ENCODE measurements at places on chromosomes 3 and 15.

DNA sequence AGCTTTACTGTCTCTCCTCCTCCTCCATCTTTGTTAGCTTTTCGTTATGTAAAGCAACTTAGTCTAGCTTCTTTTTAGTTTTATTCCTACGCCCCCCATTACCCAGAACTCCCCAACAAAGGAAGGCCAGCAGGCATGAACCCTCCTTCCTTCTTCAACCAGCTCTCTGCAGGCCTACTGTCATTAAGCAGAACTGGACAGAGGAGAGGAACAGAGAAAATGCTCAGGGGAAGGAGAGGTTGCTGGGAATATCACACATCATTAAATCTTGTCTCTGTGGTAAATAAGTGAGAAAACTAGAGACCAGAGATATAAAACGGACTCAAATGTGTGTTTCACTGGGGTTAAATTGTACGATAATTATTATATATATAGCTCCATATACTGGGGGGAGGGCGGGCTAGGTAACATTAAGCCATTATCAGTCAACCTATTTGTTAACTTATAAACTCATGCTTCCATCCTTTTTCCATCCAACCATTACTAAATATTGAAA is 19.3 kb upstream of the SLC28A1 start:
- no peak for DNase-seq

DNA sequence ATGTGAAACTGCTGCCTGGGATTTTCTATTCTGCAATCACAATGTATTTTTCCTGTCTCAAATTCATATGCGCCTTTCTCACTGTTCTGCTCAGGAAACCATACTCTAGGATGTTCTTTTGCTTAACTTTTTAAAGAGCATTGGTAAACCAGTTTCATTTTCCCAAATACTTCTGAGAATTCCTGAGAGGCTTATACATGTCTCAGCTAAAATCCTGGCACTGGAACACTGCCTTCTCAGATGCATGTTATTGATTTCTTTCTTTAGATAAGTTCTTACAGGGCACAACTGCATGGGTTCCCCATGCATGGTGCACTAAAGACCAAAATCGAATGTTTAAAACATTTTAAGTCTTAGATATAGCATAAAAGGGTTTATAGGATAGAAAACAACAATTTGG is 178.3 kb upstream of the PLSCR5 start:
- no peak for DNase-seq

- DNase-seq = no peak
Observed at GRCh38 chr3:33023176-33024136, 72.0 kb downstream of the CCR4 start.

DNA sequence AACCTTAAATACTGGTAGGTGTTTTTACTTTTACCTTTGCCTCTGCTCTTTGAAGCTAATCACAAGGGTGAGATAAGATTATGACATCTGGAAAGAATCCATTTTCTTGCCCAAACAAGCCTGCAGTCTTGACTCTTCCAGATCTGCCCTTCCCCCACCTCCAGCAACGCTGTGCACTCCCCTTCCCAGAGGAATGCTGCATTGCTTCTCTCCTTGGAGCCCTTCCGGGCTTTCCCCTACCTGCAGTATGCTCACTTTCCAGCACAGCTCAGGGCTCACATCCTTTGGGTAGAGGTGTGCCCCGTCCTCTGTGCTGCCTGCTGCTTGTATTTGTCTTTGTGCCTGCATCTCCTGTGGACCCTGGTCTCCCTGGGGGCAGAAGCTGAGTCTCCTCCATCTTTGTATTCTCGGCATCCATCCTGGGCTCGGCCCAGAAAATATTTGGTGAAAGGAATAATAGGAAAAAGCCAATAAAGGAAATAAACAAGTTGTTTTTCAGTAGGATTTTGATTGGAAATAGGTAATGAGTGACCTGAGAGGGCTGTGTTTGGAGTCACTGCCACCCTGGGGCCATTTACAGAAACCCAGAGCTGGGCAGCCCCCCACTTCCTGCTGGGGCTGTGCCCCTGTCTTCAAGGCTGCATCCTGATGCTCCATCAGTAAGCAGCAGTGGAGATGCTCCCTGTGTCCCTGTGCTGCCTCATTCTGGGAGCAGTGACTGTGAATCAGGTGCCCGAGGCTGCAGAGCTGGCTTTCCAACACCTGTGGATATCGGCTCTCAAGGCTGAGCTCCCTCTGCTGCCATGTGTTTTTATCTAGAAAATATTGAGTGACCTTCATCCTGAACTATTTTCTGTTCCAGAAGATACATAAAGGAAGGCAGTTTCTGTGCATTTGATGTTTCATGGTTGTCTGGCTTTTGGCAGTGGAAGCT is 117.5 kb downstream of the EEFSEC start:
- no peak for DNase-seq

DNA sequence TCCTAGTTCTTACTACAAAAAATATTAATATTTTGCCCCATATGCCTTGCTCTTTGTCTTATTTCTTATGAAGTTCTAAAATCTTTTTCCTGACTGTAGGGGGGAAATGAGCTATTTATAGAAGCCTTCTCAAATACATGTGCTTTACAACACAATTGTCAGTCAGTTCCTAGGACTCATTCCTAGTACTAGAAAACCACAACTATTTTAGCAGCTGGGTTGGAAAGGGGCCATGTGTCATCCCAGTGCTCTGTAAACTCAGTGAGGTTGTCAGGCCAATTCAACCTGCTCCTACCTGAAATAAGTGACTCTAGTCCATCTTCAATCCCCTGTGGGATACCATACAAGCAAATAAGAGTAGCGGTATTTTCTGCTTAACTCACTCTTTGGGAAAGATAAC is 153.8 kb downstream of the ULK4 start:
- DNase-seq = no peak

DNA sequence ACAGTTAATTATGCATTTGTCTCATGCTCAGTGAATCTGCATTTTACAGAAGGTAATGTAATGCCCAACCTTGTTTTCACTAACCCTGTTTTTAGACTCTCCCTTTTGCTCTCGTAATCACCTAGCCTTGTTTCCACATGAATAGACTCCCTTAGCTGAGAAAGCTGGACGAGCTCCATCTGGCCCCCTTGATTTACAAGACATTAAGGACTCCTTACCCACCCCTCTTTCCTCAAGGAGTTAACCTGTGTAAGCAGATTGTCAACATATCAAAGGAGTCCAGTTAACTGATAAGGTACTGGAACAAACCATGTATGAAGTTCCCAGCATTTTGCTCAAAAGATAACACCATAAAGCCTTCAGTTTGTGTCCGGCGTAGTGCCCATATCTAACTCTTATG is 99.6 kb downstream of the VPS8 start:
- DNase-seq = no peak

GRCh38 chr3:15449489-15450224 is 22.3 kb downstream of the EAF1 start:
- DNase-seq = no peak

DNA sequence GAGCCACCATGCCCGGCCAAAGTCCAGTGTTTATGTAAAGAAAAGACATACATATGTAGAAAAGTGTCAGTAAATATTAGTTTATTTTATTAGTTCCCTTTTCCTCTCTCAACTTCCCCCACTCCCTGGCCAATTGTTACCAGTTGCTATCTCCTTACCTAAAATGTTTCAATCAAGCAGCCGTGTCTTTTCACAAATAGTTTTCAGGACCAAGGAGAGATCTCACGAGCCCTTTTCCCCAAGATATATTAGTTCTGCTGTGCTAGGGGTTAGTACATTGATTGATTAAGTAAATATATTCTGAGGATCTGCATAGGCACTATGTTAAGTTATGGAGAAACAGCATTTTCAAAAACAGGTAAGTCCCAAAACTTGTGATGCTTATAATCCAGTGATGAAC is 87.4 kb downstream of the ZIC4 start:
- DNase-seq = no peak

GRCh38 chr3:159941038-159942000 is 47.3 kb upstream of the IL12A start:
- no peak for DNase-seq

DNA sequence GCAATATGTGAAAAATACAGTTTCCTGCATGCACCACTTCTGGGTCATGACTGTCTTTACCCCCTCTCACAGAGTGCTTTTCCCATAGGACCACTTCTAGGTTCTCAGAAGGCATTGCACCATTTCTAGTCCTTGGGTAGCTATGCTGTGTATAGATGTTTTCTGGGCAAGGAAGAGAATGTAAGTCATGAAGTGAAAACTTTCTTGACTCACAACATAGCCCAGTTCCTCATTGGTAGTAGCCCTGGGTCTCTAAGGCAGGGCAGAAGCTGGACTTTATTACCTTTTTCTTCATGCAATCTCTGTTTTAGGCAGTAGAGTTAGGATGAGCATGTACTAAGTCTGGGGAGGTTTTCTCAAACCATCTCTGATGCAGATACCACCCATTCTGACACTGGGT is 203.1 kb downstream of the EPHB1 start:
- DNase-seq = no peak

DNA sequence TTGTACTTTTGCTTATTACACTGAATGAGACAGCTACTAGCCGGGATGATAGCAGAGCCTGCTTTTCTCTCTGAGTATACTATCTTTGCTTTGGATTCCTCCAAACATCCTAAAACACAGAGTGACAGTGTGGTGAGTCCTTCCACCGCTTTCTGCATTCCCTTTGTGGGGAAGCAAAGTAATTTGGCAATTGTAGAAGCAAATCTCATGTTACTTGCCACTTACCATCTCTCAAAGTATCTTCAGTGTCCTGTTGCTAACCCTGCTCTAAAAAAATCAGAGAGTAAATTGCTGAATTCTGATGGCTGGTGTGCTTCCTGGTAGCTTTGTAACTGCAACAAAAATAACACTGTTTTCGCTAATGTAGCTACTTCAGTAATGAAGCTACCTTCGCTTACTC is 92.4 kb upstream of the LRRFIP2 start:
- no peak for DNase-seq

- peak; percentile 4 for DNase-seq
Observed at GRCh38 chr15:55774113-55774970, 31.4 kb upstream of the PRTG start.

GRCh38 chr15:31328428-31328968 is 1.9 kb downstream of the KLF13 start:
- DNase-seq = peak; percentile 78

GRCh38 chr15:96366526-96366877 is 36.0 kb downstream of the NR2F2 start:
- DNase-seq = no peak

DNA sequence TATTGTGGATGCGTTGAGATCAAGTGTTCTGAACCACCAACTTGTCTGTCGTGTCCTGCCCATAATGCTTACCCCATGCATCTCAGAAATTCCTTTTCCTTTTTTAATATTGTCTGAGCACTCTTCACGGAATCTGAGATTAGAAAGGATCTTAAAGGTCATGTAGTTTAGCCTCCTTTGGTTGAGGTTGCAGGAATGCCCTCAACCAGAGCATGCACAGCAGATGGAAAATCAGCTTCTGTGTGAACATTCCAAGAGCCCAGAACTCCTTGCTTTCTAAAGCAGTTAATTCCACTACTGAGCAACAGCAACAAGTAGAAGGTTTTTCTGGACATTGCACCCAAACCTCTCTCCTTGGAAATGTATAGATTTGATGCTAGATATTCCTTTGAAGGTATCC is 153.7 kb downstream of the TPRG1 start:
- DNase-seq = no peak

DNA sequence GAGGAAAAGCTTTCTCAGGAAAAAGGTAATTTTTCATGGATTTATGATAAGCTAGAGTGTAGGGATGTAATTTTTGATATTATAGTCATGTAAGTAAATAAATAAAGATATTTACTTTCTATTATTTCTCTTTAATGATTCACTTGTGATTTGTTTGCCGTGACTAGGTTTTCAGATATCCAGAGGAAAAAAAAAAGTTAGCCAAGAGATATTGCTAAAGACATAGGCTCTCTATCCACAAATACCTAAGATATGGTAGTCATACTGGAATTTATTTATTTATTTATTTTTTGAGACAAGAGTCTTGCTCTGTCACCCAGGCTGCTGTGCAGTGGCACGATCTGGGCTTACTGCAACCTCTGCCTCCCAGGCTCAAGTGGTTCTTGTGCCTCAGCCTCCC is 59.9 kb downstream of the AP4E1 start:
- DNase-seq = no peak

GRCh38 chr3:20558161-20558560 is 372.2 kb upstream of the SGO1 start:
- DNase-seq = no peak

GRCh38 chr3:10334459-10334858 is 13.5 kb upstream of the SEC13 start:
- no peak for DNase-seq

- no peak for DNase-seq
Observed at GRCh38 chr15:77567202-77567601, 65.5 kb downstream of the LINGO1 start.

DNA sequence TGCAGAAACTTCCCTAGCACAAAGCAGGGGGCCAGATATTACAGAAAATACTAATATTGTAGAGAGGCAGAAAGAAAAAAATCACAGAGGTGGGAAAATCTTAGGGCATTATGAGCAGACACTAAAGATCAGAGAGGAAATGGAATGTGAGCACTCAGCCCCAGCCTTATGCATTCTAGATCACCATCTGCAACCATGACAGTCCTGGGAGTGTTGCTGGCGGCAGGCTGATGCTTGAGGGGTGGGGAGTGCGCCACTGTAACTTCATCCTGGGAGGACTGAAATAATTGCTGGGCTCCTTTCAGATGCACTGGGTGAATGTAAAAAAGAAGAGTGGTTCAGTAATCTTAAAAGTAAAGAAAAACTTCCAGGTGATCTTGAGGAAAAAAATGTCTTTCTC is 427.6 kb upstream of the SEMA6D start:
- DNase-seq = no peak

DNA sequence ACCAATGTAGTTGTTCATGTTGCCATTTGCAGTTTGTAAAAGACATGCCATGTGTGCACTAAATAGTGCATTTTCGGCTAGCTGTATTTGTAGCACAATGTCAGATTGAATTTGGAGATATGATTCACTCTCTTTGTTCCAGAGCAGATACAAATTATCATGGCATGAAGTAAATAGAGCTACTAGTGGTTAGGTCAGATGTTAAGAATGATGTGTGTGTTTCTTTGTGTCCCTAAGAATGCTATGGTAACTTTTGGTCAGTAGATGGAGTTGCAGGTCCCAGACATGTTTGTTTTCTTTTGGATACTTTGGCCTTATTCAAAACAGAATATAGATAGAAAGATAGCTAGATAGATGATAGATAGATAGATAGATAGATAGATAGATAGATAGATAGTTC is 595.8 kb downstream of the NLGN1 start:
- DNase-seq = no peak

GRCh38 chr3:126114443-126115386 is 30.8 kb upstream of the SLC41A3 start:
- no peak for DNase-seq

GRCh38 chr3:131361464-131362421 is 19.8 kb upstream of the NUDT16 start:
- no peak for DNase-seq

GRCh38 chr15:23687143-23687470 is at the start of gene NDN:
Gene NDN, minus strand, starts transcription at chr15:23687305. Its CDS starts 88 bp downstream, at chr15:23687217.
- DNase-seq = no peak

Data from activated T-helper 9 cell treated with anti-CD3 and anti-CD28 coated beads, Interleukin-2, amount 50 U/mL, for 16 hours (primary cell).